ENCODE measurements at places on chromosomes 16 and 17. TPM values are rescaled to one million over a fixed set of nuclear protein-coding genes. Genes with fewer than 3 reads are reported as not detected.

GRCh38 chr16:80164966-80165550 lies 375.7 kb upstream of the DYNLRB2 start:
- no peak for DNase-seq

- DNase-seq = no peak
Observed at GRCh38 chr17:12790249-12791106, 1.2 kb downstream of the ARHGAP44 start.

DNA sequence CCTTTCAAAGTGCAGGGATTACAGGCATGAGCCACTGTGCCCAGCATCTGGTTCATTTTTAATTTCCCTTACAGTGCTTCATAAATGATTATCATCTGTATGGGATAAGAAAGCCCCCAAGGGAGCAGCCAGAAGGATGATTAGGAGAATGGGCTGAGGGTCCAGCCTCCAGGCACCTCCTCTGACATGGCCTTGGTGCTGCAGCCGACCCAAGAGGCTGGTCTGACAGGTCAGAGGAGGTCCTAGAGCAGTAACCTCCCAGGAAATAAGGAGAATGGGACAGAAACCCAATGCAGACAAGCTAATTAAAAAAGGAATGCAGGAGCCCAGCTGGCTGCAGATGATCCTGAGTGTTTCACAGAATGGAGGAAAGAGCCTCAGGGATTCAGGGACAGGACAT lies 29.0 kb downstream of the MRC2 start:
- DNase-seq = no peak

- no peak for DNase-seq
Observed at GRCh38 chr17:71821511-71821910, 299.3 kb upstream of the SOX9 start.

GRCh38 chr17:30823421-30823820 lies 1.1 kb downstream of the CRLF3 start:
- no peak for DNase-seq

GRCh38 chr16:78689536-78689935 lies 590.1 kb downstream of the WWOX start:
- DNase-seq = no peak

DNA sequence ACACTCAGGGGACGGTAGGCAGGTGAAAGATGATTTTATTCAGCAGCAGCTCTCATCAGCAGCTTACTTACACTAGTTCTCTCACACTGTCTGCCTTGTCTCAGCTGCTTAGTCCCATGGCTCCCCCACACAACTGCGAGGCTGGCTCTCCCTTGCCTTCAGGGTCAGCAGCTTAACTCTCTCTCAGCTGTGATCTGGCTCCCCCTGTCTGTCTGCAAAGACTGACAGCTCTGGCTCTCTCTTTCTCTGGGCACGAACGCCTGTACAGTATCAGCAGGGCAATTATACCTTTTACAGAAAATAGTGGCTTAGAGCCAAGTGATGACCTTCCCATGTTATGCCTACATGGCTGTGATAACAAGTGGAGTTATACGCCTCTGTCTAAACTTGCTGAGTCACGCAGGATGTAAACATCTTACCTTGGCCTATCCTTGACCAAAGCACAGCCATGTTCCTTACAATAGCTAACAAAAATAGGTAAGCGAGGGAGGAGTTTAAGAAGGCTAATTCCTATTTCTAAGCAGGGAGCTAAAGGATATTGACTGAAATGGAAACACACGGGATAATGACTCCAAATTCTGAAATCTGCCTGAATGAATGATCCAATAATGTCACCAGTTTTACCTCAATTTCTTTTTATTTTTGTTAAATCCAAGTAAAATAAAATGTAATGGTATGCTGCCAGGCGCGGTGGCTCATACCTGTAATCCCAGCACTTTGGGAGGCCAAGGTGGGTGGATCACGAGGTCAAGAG lies 1.1 kb upstream of the NDUFAB1 start:
- DNase-seq = peak; percentile 55

DNA sequence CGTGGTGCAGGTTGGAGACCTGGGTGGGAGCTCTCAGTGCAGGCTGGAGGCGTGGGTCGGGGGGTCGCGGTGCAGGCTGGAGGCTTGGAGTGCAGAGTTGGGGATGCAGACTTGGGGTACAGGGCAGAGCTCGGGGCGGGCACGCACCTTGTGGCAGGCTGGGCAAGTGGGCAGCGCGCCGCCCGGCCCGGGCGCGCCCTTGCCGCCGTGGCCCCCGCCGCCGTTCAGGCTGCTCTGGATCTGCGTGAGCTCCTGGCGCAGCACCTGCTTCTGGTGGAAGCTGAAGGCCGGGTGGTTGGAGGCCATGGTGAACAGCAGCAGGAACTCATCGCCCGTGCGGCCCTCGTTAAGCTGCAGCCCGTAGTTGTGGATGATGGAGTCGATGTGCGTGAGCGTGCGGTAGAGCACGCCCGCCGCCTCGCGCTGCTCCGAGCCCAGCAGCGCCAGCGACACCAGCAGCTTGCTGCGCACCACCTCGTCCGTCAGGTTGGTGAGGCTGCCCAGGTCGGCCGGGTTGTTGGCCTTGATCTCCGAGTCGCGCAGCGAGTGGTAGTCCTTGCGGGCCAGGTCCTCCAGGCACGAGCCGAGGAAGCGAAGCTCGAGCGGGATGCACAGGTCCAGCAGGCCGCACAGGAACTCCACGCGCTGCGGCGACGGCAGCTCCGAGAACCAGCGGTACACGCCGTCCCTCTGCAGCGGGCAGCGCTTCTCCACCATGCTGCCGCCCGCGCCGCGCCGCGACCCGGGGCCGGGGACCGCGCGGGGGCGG lies 1.1 kb downstream of the ZCCHC14 start:
- peak; percentile 56 for DNase-seq

GRCh38 chr17:78771758-78772382 lies 10.2 kb downstream of the CYTH1 start:
- peak; percentile 60 for DNase-seq

DNA sequence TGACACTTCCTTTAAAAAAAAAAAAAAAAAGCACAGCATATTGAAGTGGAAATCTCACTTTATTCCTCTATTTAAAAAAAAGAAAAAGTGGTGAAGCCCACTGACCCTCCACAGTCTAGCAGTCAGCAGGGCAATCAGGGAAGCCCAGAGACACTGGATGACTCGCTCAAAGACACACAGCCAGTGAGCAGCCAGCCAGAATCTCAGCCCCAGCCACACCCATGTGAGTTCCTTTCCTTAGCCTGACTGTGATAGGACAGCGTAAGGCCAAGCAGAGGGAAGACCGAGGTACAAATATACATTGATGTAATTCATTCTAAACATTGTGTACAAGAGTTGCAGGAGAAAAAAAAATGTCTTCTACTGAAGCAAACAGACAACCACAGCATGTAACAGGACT lies 22.5 kb downstream of the XPO6 start:
- DNase-seq = no peak

DNA sequence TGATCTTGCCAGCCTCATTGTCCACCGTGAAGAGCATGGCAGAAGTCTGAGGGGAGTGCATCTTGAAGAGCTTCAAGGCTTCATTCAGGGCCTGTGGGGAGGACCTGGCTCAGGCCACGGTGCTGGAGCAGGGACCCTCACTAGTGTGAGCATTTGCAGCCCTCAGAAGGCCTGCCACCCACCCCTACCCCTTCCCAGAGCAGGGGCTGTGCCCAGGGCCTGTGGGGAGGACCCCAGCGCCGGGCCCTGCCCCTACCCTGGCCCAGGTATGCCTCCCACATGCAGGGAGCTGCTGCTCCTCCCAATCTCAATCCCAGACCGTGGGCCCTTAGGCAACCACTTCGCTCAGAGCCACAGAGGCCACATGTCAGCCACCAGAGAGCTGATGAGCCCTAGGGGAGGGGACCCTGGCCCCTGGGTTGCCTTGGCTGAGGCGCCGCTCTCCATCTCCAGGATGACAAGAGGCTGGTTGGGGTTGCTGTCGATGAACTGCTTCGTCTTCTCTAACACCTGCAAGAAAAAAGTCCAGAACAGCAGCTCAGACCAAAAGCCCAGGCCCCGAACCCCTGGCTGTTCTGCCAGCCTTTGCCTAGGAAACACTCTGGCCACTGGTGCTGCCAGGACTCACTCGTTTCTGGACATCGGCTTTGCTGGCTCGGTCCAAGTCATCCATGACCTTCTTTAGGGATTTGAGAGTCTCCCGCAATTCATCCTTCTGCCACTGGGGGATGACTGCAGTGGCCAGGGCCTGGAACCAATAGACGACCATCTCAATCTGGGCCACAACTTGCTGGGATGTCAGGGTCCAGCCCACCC lies 1.8 kb upstream of the EXOSC6 start:
- peak; percentile 72 for DNase-seq

- no peak for DNase-seq
Observed at GRCh38 chr16:2034696-2035430, 8.2 kb downstream of the NHERF2 start.

- peak; percentile 36 for DNase-seq
Observed at GRCh38 chr17:7440113-7440833, 961 bp downstream of the FGF11 start.

DNA sequence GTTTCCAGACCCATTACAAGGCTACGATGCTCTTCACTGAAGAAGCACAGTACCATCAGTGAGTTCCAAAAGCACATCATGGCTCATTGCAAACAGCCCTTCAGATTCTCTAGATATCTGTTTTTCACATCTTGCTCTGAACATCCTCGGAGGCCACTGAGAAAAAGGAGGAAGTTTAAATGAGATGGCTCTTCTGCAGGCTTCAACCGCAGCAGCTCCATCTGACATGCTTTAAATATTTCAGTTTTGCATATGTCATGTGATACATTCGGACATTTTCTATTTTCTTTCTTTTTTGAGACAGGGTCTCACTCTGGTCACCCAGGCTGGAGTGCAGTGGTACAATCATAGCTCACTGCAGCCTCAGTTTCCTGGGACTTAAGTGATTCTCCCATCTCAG lies 396.8 kb downstream of the NPIPA8 start:
- no peak for DNase-seq

- no peak for DNase-seq
Observed at GRCh38 chr17:633133-633532, 81.5 kb downstream of the VPS53 start.

GRCh38 chr16:86087011-86087895 lies 188.3 kb downstream of the IRF8 start:
- DNase-seq = no peak

DNA sequence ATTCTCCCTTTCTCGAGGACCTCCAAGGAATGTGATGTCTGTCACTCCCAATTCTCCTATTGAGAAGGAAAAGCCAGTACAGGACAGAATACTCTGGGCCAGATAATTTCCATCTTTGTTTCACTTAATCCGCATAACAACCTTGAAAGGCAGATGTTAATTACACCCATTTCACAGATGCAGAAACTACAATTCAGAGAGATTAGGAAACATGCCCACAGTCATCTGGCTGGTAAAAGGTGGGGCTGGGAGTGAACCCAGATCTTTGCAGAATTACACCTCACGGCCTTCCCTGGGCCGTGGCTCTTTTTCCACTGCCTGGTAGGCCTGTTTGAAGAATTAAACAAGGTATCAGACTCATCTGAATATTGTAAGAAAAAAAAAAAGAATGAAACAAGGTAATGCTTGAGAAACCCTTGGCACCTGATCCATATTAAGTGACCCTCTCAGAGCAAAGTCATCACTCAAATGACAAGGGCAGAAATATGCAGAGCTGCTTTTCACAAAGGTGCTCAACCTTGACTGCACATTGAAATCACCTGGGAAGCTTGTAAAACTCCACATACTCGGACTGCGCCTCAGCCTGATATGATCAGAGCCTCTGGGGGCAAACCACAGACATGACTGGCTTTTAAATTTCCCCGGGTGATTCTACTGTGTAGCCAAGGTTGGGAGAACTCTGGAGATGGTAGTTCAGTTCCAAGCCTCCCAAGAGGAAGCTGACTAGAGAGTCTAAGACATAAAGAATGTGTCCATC lies 16.6 kb upstream of the G6PC1 start:
- DNase-seq = no peak

GRCh38 chr17:9381068-9381467 lies 194.6 kb downstream of the STX8 start:
- DNase-seq = no peak

DNA sequence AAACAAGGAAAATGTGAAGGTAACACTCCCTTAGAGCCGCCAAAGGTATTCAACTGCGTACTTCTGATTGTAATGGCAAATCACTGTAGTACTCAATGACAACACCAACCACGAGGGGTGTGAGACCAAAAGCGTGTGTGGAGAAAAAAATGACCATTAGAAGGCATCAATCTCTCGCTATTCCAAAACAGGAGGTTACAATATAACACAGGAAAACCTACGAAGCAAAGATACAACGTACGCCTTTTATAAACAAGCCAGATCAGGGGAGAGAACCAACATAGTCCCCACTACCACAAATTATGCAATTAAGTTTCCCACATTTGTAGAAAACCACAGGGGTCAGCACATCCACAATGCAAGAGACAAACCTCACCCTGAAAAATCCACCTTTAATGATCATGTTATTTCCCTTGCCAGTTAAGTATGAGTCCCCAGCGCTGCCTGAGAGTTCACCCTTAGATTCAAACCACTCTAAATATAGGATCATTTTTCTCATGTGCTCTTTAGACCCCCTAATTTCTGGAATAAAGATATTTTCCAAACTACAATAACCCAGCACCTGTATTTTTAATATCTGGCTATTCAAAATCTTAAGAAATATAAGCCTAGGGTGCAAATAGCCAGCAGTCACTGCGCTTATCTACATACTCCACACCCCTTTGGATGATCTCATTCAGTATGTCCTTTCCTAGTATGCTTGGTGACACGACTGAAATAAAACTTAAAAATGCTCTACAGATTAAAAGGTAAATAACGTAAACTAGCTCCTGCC lies 12.4 kb downstream of the TEX14 start:
- DNase-seq = peak; percentile 10

GRCh38 chr16:87963400-87963799 lies 12.2 kb downstream of the BANP start:
- peak; percentile 96 for DNase-seq

DNA sequence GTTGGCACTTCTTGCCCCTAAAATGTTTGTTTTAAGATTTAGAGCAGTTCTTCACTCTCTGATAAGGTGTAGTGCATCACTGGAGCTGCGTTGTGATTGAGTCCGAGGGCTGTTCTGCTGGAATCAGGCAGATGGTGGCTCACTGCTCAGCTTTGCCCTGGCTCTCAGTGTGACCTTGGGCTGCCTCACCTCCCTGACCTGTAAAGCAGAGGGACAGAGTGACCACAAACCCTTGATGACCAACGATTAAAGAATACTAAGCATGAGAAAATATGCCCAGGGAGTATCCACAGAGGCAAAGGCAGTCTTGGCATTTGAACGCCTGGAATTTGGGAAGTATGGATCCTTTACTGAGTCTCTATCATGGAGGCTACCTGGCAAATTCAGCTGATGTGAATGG lies 18.1 kb downstream of the CMIP start:
- no peak for DNase-seq

The CMTM2 gene
- total RNA-seq = not detected

The AIPL1 gene
- not detected for total RNA-seq

The CES4A gene
- 1.7 TPM for total RNA-seq

The GSDMA gene
- total RNA-seq = not detected

The ICAM2 gene
- total RNA-seq = 443 TPM

The TBX2 gene
- 0.09 TPM for total RNA-seq

The ERCC4 gene
- total RNA-seq = 9.3 TPM

The CCL14 gene
- 24.2 TPM for total RNA-seq

The ADAD2 gene
- not detected for total RNA-seq

The WBP2 gene
- total RNA-seq = 19.2 TPM

All from dermis blood vessel endothelial cell (primary cell).